ENCODE measurements at places on chromosomes 2 and 18. TPM values are rescaled to one million over a fixed set of nuclear protein-coding genes. Genes with fewer than 3 reads are reported as not detected.

GRCh38 chr2:143545949-143546255, 416.7 kb downstream of the ARHGAP15 start:
- no peak for DNase-seq

Gene PTH2R
- not detected for total RNA-seq

DNA sequence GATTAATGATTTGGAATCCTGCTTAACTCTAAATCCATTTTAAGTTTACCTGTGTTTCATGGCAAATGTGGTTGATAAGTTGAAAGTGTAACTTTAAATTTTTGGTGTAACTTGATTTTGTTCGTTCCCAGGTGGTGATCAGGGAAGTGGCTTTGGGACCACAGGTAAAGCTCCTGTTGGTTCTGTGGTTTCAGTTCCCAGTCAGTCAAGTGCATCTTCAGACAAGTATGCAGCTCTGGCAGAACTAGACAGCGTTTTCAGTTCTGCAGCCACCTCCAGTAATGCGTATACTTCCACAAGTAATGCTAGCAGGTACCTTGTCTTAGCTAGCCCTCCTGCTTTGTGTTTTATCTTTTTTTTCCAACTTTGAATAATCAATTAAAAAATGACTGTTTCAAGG, 62.8 kb downstream of the AGFG1 start:
- no peak for DNase-seq

- DNase-seq: no peak
Measured at GRCh38 chr2:167265004-167265403, 376.7 kb downstream of the XIRP2 start.

GRCh38 chr2:12702168-12703121, 14.3 kb upstream of the TRIB2 start:
- DNase-seq: no peak

Measured in right atrium auricular region (tissue), 2 donors.